ENCODE measurements at places on chromosomes 6 and 20.

DNA sequence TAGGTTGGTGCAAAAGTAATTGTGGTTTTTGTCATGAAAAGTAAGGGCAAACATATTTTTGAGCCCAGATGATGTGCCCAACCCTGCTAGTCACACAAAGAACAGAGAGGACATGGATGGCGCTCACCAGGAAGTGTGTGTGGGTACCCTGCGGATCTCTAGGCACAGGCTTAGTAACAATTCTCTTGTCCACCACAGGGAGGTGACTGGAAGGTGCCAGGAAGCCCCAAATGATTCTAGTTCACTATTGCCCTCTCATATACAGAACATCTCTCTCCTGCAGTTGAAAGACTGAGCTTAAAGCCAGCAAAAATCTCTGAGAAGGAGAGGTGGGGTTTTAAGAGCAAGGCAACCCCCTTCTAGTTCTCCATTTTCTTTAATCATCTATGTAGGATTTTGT, 272.1 kb upstream of the TAB2 start:
- DNase-seq: no peak

DNA sequence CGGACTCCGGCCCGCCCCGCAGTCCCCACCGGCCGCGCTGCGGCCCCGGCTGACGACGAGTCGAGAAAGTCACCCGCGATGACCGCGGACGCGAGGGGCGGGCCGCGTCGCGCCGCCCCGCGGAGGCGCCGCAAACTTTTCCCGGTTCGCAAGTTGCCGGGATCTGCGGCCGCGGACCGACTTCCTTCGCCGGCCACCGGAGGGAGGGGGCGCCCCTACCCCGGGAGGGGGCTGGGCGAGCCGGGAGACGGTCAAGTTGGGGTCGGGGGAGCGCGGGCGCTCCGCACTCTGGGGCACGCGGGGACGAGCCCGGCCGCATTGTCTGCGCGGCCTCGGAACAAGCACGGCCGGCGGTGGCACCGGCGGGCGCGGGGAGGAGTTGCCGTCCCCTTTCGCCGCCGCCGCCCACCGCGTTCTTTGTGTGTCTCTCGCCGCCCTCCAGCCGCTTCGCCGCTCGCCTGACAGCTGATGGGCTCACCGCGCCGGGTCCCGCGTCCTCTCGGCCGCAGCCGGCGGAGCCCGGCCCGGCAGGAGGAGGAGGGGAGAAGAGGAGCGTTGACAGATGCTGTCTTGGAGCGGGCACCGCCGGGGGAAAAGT, 131.6 kb downstream of the OGFRL1 start:
- DNase-seq: no peak

DNA sequence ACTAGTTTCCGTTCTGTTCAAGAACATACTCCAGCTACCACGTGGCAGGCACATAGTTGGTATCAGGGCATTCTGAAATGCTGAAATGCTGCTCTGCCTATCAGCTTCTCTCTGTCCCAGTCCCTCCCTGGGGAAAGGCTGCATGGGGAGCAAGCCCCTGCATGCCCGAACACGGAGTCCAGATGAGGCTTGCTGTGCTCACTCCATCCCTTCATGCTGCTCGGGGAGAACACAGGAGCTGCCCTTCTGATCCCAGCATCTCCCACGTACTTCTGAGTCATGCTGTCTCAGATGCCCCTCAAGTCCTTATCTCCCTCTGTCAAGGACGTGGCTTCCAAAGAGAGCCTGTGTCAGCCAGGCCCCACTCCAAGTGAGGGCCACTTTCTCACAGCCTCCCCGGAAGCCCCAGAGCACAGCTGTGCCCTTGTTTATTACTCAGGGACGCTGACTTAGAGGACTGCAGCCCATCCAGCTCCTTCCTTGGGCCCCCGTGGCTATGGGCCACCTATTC, 29.4 kb downstream of the THBS2 start:
- no peak for DNase-seq

DNA sequence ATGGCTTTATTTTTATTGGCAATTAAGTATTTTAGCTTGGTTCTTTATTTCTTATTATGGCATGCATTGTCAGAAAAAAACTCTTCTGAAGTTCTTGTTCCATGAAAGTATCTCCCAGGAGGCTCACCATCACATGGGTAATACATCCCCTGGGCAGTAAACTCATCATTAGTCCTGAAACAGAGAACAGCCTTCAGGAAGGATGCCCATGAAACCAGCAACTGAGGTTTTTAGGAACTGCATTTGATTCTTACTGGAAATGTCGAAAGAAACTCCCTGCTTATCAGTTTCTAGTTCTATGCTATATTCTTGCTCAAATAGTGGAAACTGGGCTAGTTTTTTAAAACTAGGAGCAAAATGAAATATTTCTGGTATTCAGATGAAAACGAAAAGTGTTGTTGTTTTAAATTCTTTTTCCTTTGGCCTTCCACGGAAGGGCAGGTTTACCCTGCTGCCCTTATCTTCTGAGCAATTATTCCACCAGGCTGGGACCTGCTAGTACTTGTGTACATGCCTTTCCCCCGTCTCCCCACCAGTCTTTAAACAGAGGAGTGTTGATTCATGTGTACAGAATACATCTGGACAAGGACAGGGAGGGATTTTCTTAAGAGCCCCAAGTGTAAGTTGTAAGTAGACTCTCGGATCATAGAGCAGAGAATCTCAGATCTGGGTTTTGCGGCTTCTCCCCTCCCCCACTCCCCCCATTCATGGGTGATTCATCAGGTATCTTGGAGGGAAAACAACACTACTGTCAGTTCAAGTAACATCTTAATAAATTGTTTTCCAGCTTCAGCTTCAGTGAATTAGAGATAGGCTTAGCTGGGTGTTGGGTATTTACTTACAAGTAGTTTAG, 81.5 kb downstream of the RTN4IP1 start:
- DNase-seq: no peak

- no peak for DNase-seq
These were observed at the start of gene GRIK2 for GRCh38 chr6:101393251-101393828. Gene GRIK2, plus strand, starts transcription at chr6:101393708.
